ENCODE measurements at places on chromosomes 12 and 14.

DNA sequence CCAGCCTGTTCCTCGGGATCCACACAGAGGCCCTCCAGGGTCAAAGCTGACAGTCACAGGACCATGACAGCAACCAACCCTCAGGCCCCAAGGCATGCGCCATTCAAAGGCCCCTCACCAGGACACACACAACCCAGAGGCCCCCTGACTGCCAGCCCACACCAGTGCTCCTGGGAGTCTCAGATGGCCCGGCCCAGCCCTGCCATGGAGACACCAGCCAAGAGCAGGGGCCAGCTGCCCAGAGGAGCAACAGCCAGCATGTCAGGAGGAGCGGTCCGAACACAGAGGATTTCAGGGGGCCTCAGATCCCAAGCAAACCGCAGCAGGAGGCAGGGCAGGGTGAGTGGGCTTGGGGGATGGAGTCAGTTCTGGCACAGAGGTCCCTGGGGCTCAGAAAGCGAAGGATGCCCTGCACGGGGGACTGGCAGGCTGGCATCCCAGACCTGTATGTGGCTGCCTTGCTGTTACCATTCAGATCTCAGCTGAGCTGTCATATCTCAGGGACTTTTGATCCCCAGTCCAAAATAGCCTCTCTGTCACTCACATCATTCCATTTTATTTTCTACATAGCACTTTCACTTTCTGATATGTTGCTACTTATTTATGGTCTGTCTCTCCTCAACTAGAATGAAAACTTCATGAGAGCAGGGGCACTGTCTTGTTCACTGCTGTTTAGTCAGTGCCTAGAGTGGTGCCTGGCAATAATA is 4.8 kb downstream of the TMEM229B start:
- DNase-seq = no peak

- DNase-seq = no peak
Measured at GRCh38 chr12:20375560-20375959, 7.2 kb downstream of the PDE3A start.

GRCh38 chr12:122687086-122687485 is 16.1 kb downstream of the HCAR2 start:
- no peak for DNase-seq

- no peak for DNase-seq
Measured at GRCh38 chr14:101711041-101711856, 50.3 kb upstream of the PPP2R5C start.

DNA sequence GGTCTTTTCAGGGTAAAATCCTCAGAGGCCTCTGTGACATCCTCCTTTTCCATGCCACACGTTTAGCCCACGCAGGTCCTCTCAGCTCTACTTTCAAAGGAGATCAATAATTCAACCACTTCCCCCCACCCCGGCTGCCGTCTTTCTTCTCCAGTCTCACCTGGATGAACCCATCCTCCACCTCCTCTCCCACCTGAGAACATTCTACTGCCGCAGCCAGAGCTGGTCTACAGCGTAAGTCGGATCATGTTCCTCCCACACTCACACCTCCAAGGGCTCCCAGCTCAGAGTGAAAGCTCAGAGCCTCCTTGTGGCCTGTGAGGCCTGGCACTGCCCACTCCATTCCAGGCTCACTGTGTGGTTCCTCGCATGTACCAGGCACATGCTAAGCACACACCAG is 246.6 kb downstream of the CHST11 start:
- DNase-seq = no peak

- no peak for DNase-seq
Measured at GRCh38 chr12:3931206-3931605, 58.0 kb upstream of the PARP11 start.

DNA sequence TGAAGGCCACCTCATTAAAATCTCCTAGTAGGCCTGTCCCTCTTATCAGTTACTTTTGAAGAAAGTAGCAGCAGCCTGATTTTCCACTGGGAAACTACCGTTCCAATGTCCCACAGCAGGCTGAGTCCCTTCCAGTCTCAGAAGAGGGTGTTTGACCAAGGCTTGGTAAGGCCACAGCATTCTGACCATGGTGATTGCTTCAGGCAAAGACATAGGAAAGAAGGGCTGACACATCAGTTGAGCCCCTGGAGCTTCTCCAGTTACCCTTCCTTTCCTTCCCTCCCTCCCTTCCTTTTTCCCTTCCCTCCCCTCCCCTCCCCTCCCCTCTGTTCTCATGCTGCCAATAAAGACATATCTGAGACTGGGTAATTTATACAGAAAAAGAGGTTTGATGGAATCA is 234.3 kb upstream of the NOS1 start:
- no peak for DNase-seq

GRCh38 chr14:99564926-99565259 is 39.1 kb downstream of the CCDC85C start:
- no peak for DNase-seq

DNA sequence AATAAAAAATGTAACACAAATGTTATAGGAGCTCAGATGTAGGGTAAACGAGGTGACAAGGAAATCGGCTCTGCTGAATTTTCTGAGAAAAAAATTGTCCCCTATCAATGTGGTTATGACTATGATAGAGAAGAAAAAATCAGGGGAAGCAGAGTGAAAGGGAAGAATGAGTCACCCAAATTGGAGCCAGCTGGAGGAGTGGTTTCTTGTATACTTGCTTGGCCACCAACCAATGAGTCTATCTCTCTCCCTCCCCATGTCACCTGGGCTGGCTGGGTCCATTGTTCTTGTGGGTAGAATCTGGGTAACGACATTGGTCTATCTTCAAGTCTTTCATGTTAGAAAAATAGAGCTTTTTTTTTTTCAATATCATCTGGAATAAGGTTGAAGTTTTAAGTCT is 196.6 kb upstream of the FLRT2 start:
- DNase-seq = peak; percentile 58

DNA sequence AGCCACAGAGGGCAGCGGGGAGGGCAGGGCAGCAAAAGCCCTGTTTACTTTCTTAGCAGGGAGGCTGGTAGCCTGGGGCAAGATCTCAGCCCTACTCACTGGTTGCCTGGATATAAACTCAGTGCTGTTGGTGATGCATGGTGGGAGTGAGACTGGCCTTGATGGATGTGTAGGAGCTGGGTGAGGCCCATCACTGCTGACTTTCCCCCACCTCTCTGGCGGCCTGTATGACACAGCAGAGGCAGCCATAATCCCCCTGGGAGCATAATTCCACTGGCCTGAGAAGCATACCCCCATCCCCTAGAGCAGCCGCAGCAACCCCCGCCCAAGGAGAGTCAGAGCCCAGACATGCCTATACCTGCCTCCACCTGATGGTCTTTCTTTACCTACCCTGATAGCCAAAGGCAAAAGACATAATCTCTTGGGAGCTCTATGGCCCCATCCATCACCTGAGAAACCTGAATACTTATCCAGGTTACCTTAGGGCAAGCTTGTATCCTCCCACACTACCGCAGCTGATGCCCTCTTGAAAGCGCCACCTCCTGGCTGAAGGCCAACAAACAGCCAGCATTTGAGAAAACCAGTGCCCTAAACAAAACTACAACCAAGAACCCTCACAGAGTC is 59.3 kb downstream of the DNAI7 start:
- DNase-seq = no peak

DNA sequence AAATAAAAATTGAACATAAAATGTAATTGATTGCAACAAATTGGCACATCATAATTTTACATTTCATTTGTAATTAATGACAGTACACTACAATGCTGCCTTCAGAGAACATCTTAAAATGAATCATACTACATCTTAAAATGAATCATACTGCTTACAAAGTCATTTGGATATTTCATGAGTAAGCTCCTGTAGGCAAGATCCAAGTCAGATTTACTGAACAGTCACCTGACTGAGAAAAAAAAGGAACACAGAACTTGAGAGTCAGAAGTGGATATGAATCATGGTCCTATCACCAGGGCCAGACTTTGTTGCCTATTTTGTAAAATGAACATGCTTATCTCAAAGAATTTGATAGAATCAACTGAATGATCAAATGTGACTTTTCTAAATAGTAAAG is 32.7 kb upstream of the FBLN5 start:
- DNase-seq = peak; percentile 84

- no peak for DNase-seq
Measured at GRCh38 chr14:54673193-54674045, 106.5 kb downstream of the SAMD4A start.

DNA sequence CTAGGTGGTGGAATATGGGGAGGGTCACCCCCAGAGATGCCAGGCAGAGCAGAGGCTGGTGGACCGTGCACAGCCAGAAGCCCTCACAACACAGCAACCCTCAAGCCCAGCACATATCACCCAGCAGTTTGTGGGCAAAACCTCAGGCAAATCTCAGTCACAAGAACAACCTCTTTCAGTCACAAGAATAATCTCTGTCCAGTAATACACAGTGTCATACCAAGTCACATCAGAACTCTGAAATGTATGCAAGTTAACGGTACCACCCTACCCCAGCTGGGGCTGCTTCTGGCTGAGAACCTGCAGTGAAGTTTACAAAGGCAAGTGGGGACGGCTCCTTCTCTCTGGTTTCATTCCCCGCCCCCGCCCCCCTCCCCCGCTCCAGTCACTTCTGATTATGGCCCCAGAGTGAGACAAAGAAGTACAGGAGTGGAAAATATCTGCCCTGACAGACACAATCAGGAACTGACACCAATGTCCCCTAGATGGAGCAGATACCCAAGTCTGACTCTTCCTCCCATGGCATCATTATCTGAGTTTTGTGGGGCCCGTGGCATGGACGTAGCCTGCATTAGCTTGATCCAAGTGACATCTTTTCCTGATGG is 480.9 kb upstream of the TMEM132C start:
- DNase-seq = peak; percentile 34

All from AG08395 (cell line).